ENCODE measurements at places on chromosomes 7 and 10. TPM values are rescaled to one million over a fixed set of nuclear protein-coding genes. Genes with fewer than 3 reads are reported as not detected.

The SLC13A1 gene
- 0.05 TPM for total RNA-seq

The BAIAP2L1 gene
- total RNA-seq = 2.7 TPM

DNA sequence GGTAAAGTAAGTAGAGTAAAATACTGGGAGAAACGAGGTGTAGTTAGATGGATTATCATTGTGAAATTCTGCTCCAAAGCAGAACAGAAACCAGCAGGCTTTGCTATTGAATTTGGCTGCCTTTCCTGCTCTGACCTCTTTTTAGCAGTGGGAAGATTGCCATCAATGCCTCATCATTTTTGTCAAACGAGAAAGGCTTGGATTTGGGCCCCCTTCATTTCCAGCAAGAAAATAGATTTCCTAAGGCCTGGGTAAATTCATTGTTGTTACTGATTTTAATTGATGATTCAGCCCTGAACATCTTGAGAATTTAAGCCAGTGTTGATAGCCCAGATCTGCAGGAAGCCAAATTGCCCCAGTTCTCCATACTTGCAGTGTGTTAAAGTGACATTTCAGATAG is 35.2 kb upstream of the ASAH2 start:
- H3K27me3 ChIP-seq = peaks cover 47% of the 10 kb centered on the region
- H3K4me3 ChIP-seq = no peak overlapping the region

The UCN3 gene
- not detected for total RNA-seq

- no peak overlapping the region for H3K4me3 ChIP-seq
- no peaks in the 10 kb centered on the region for H3K36me3 ChIP-seq
- no peaks in the 10 kb centered on the region for H3K4me1 ChIP-seq
- DNase-seq = no peak
- no peak overlapping the region for H3K27ac ChIP-seq
Observed at GRCh38 chr10:113022265-113022664, 72.2 kb downstream of the TCF7L2 start.

DNA sequence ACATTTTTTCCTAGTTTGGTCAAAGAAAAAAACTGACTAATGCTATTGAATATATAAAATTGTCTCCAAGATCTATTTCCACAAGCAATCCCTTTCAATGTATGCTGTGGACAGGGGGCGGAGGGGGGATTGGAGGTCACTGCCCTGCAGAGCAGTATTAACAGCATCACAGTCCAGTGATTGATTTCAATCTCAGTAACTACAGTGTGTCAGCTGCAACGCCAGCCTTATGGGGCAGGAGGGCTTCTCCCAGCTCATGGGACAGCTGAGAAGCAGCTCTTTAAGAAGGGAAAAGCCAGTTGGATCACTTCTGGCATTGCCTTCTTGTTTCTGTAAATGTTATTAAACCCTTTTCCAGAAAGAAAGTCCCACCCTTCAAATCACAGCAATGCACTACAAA is 65.0 kb downstream of the RAPGEF5 start:
- H3K4me1 ChIP-seq = no peaks in the 10 kb centered on the region
- no peak for DNase-seq
- H3K4me3 ChIP-seq = no peak overlapping the region
- no peak overlapping the region for H3K27ac ChIP-seq

GRCh38 chr7:135333200-135333599 is 99.6 kb downstream of the STRA8 start:
- H3K4me3 ChIP-seq = no peak overlapping the region
- no peak for DNase-seq
- no peaks in the 10 kb centered on the region for H3K36me3 ChIP-seq
- H3K4me1 ChIP-seq = no peaks in the 10 kb centered on the region

- peaks cover 5% of the 10 kb centered on the region for H3K4me1 ChIP-seq
- H3K27ac ChIP-seq = no peak overlapping the region
- no peaks in the 10 kb centered on the region for H3K27me3 ChIP-seq
- DNase-seq = no peak
- H3K36me3 ChIP-seq = no peaks in the 10 kb centered on the region
- H3K4me3 ChIP-seq = no peak overlapping the region
Observed at GRCh38 chr10:30581779-30582380, 47.7 kb downstream of the LYZL2 start.

The STEAP1 gene
- 3.3 TPM for total RNA-seq

- H3K27me3 ChIP-seq = no peaks in the 10 kb centered on the region
- H3K4me3 ChIP-seq = no peak overlapping the region
- no peaks in the 10 kb centered on the region for H3K36me3 ChIP-seq
- H3K27ac ChIP-seq = no peak overlapping the region
- no peak for DNase-seq
Observed at GRCh38 chr7:147033641-147034040, 917.0 kb downstream of the CNTNAP2 start.

DNA sequence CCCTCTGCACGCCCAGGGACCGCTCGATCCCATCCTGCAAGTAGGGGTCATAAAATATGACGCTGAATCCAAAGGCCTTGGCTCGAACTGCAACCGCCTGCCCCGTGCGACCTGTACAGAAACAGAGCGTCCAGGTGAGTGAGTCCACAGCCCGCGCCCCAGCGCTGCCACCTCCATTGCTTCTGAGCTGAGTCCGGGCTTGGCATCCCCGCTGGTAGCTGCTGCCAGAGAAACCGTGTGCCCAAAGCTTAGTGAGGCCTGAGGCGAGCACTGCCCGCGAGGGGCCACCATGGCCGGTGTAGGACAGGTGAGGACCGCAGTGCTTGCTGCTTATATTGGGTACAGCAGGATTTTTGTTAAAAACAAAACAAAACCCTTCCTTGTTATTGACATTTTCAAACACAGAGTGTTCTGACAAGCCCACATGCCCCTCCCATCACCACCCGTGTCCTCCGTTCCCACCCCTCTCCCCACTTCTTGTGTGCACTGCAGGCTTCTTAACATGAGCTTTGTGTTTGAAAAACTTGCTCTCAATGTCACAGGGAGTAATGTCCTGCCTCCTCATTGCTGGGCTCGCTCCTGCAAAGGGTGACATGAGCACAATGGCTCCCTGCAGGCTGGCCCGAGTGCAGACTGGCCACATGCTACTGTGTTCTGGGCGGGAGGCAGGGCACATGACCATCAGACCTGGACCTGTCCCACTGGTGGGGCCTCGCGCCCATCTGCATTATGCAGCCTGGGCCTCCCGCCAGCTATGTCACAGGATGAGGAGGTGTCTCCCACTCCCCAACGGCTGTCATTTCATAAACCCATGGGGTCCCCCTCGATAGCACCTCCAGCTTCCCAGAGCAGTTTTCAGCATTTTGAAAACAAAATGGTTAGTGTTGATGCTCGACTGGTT is 52.9 kb downstream of the ZRANB1 start:
- no peaks in the 10 kb centered on the region for H3K4me1 ChIP-seq
- no peaks in the 10 kb centered on the region for H3K36me3 ChIP-seq
- H3K4me3 ChIP-seq = no peak overlapping the region
- no peak for DNase-seq
- no peaks in the 10 kb centered on the region for H3K27me3 ChIP-seq

DNA sequence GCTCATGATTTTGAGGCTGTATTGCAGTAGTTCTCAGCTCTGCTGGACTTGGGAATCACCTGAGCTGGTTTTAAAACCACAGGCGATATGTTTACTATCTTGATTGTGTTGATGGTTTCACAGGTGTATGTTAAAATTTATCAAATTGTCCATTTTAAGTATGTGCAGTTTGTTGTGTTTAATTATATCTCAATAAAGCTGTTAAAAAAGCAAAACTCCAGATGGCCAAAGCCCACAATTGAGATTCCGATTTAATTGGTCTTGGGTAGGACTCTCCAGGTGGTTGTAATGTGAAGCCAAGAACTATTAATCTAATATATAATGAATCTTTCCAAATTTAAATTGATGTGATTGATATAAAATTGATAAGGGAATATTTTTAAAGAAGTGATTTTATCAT is 48.6 kb downstream of the NRCAM start:
- peaks cover 3% of the 10 kb centered on the region for H3K27me3 ChIP-seq
- H3K27ac ChIP-seq = no peak overlapping the region
- no peaks in the 10 kb centered on the region for H3K36me3 ChIP-seq

DNA sequence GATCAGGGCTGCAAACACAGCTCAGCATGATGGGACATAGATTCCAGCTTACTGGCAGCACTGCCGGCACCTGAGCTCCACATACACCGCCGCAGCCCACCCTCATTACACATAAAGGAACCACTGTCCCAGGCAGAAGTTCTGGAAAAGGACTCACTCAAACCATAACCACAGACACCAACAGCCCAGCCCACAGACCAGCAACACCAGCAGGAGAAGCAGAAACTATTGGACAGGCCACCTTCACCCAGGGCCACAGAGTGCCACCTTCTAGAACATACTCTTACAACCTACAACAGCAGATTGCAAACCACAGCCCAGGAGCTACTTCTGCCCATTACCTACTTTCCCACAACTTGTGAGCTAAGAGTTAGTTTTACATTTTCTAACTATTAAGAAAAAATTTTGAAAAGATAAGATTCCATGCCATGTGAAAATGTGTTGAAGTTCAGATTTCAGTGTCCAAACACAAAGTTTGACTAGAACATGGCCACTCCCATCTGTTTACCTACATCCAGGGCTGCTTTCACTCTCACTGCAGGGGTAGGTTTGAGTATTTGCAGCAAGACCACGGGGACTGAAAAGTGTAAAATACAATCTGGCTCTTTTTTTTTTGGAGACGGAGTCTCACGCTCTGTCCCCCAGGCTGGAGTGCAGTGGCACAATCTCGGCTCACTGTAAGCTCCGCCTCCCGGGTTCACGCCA is 153.0 kb downstream of the TNS3 start:
- H3K27me3 ChIP-seq = no peaks in the 10 kb centered on the region
- no peak overlapping the region for H3K27ac ChIP-seq
- no peaks in the 10 kb centered on the region for H3K4me1 ChIP-seq
- H3K4me3 ChIP-seq = no peak overlapping the region

DNA sequence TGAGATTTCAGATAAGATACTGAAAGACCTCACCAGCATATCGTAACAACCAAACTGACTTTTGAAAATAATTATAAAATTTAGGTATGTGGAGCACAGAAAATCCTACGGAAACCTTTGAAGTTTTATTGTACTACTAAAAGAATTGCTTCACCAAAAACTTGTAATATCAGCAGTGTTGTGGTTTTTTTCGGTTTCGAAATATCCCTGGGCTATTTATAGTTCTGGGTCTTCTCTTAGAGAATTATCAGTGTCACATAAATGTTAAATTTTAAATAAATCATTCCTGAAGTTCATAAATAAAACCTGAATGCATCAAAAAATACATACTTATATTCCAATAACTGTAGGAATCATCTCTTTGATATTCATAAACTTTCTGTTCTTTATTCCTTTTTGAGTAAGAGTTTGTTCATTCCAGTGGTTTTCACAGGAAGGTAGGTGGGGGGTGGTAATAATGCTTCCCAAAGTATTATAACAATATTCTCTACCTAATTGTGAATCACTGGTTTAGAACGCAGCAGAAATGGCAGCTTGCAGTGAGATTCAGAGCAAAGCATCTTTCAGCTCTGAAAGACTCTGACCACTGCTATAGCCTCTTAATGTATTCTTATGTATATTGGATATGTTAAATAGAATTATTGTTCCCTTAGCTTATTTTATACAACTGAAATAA is 60.2 kb downstream of the ZNF277 start:
- H3K36me3 ChIP-seq = no peaks in the 10 kb centered on the region
- H3K27me3 ChIP-seq = no peaks in the 10 kb centered on the region
- no peak overlapping the region for H3K4me3 ChIP-seq

DNA sequence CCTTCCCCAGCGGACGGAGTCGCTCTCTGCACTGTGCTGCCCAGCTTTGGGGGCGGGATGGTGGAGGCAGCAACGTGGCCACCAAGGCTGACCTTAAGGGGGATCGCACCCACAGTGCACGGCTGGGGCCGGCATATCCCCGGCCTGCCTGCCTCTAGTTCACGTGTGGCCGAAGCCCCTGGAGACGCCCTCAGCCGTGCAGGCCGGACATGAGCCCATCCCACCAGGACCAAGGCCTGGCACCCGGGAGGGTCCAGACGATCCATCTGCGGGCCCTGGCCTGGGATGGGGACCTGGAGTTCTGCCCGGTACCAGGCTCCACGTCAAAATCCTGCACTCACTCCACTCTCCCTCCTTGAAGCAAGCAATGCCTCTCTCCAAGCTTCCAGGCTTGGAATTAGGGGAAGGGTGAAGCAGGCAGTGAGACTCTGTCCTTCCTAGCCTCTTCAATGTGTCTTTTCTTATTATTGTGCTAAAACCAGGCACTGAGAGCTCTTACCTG is 520.8 kb downstream of the REEP3 start:
- no peaks in the 10 kb centered on the region for H3K36me3 ChIP-seq
- peaks cover 2% of the 10 kb centered on the region for H3K27me3 ChIP-seq
- H3K4me1 ChIP-seq = peaks cover 6% of the 10 kb centered on the region

The FANK1 gene
- total RNA-seq = not detected

DNA sequence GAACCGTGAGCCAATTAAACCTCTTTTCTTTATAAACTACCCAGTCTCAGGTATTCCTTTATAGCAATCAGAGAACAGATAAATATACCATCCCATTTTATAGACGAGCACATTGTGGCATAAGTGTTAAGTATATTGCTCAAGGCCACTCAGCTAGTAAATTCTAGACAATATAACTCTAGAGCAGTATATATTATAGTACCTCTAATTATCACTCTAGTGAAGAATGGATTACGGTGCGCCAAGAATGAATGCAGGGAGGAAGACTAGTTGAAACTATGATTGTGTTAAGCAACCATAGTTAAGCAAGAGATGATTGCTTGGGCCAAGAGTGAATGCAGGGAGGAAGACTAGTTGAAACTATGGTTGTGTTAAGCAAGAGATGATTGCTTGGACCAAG is 60.9 kb downstream of the BRAF start:
- no peak overlapping the region for H3K4me3 ChIP-seq
- peaks cover 14% of the 10 kb centered on the region for H3K36me3 ChIP-seq

The PTCD1 gene
- 16.0 TPM for total RNA-seq

The VSTM2A gene
- total RNA-seq = not detected

- no peak for DNase-seq
- H3K36me3 ChIP-seq = no peaks in the 10 kb centered on the region
- no peaks in the 10 kb centered on the region for H3K27me3 ChIP-seq
- no peaks in the 10 kb centered on the region for H3K4me1 ChIP-seq
Observed at GRCh38 chr7:18905316-18905943, 212.0 kb downstream of the TWIST1 start.

DNA sequence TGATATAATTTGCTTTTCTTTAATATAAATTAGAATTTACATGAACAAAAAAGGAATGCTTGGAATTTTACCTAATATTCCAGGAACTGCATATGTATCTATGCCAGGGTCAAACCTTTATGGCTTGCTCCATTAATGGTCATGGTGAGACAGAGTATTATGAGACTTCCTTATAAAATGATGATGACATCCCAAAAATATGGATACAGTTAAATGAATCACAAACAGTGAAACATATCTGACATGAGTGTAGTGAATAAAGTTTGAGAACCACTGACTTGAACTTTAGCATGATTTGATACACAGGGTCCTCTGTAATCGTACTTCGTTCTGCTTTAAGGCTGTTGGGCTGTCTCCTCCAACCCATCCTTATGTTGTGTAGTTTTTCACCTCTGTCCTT is 51.8 kb downstream of the MARCHF5 start:
- no peak overlapping the region for H3K4me3 ChIP-seq
- no peak for DNase-seq
- no peak overlapping the region for H3K27ac ChIP-seq
- peaks cover 15% of the 10 kb centered on the region for H3K36me3 ChIP-seq
- no peaks in the 10 kb centered on the region for H3K27me3 ChIP-seq

The SLC18A3 gene
- not detected for total RNA-seq

The ITGB8 gene
- total RNA-seq = not detected

The GPR22 gene
- not detected for total RNA-seq

GRCh38 chr7:12062062-12062461 is 149.0 kb upstream of the TMEM106B start:
- H3K4me1 ChIP-seq = no peaks in the 10 kb centered on the region
- DNase-seq = no peak
- no peak overlapping the region for H3K27ac ChIP-seq
- no peak overlapping the region for H3K4me3 ChIP-seq
- H3K36me3 ChIP-seq = no peaks in the 10 kb centered on the region
- peaks cover 12% of the 10 kb centered on the region for H3K27me3 ChIP-seq

Measured in activated T-helper 1 cell treated with anti-CD3 and anti-CD28 coated beads, Interleukin-12 subunit alpha, Interleukin-12 subunit beta, Interleukin-2, Interleukin-4 antibody, amounts not matched to agents 30 ng/mL and 10 ng/mL and 1 ng/mL, durations not matched to agents 14 hours and 24 hours and 36 hours (primary cell).